ENCODE measurements at places on chromosomes 5 and 9. TPM values are rescaled to one million over a fixed set of nuclear protein-coding genes. Genes with fewer than 3 reads are reported as not detected.

DNA sequence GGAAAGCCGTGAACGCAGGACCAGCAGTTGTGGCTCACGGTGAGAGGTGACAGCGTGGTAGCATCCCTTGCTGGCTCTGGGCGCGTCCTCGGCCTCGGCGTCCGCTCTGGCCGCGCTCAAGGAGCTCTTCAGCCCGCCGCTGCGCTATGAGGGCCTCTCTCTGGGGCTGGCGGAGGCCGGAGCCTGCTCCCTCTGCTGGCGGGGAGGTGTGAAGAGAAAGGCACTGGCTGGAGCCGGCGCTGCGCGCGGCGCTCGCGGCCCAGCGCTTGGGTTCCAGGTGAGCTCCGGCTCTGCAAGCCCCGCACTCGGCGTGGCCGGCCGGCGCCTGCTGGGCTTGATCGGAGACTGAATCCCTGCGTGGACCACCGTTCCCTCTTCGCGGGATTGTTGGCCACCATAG, 705.6 kb downstream of the SEMA5A start:
- no peak overlapping the region for H3K4me3 ChIP-seq
- H3K27me3 ChIP-seq, result no peaks in the 10 kb centered on the region
- peaks cover 4% of the 10 kb centered on the region for H3K4me1 ChIP-seq
- H3K36me3 ChIP-seq, result no peaks in the 10 kb centered on the region
- DNase-seq, result peak; percentile 4

DNA sequence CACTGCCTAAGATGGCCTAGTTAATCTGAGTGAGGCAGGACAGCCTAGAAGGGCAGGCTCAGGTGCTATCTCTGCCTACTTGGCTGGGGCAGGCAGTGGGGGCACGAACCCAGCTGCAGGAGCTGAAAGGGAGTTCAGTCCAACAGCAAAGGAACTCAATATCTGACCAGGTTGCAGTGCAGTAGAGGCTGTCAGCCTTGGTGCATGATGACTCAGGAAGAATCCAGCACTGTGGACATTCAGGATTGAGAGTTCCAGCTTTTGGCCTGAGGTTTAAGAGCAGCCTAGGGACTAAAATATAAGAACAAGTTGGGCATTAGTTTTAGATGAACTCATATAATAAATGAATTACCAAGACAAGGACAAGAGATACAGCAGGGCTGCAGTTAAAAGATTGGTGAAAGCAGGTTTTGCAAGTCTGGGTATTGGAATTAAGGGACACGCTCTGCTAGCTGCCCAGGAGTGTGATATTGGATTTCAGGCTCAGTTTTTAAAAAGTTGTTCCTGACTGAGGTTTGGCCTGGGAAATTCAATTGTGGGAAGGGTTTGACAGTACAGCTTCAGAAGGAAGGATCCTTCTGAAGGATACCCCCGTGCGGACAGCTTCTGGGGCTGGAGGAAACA, 64.7 kb upstream of the ATG10 start:
- DNase-seq, result peak; percentile 28
- no peak overlapping the region for H3K4me3 ChIP-seq
- H3K27ac ChIP-seq, result no peak overlapping the region

- no peaks in the 10 kb centered on the region for H3K36me3 ChIP-seq
- H3K27ac ChIP-seq, result no peak overlapping the region
- DNase-seq, result no peak
- no peaks in the 10 kb centered on the region for H3K27me3 ChIP-seq
Measured at GRCh38 chr5:74587300-74587699, 53.2 kb downstream of the ENC1 start.

DNA sequence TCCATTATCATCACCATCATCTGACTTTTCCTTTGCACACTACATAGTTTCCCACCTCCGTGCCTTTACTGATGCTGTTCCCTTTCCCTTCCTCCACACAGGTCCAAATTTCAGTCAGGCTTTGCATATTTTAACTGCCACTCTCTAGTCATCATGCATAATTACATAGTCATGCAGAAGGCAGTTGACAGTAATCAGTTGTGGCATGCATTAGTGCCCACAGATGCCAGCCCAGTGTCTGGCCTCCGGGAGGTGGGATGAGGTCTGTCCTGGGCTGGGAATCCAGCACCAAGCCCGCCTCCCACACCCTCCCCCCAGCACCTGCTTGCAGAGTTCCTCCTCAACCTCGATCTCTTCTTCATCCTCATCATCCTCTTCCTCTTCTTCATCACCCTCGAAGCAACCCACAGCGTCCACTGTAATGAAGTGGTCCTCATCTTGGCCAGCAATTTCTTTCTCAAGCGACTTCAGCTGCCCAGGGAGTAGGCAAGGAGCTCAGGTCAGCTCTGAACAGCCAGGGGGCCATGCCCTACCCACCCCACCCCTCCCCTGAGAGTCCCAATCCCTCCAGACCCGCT, 8.8 kb downstream of the BBLN start:
- no peak overlapping the region for H3K27ac ChIP-seq
- peaks cover 77% of the 10 kb centered on the region for H3K36me3 ChIP-seq
- H3K4me1 ChIP-seq, result peaks cover 16% of the 10 kb centered on the region
- H3K4me3 ChIP-seq, result no peak overlapping the region

GRCh38 chr5:169256191-169256590, 44.7 kb downstream of the SLIT3 start:
- H3K27me3 ChIP-seq, result no peaks in the 10 kb centered on the region
- no peak overlapping the region for H3K27ac ChIP-seq
- no peaks in the 10 kb centered on the region for H3K4me1 ChIP-seq
- no peak for DNase-seq
- no peak overlapping the region for H3K4me3 ChIP-seq

DNA sequence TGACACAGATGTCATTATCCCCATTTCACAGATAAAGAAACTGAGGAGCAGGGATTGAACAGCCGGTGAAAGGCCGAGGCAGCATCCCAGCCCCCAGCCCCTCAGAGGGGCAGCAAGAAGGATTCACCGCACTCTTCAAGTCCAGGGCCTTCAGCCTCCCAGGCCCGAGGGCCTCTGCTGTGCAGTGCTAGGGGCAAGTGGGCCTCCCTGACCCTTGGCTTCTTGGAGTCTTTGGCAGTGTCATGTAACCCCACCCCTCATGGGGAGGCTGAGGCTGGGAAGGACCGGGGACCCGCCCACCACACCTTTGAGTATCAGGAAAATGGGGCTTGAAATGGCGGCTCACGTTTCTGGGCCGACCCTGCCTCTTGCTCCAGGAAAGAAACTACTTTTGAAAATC, 28.7 kb upstream of the RXRA start:
- no peaks in the 10 kb centered on the region for H3K4me1 ChIP-seq
- DNase-seq, result no peak
- H3K27me3 ChIP-seq, result peaks cover 36% of the 10 kb centered on the region

DNA sequence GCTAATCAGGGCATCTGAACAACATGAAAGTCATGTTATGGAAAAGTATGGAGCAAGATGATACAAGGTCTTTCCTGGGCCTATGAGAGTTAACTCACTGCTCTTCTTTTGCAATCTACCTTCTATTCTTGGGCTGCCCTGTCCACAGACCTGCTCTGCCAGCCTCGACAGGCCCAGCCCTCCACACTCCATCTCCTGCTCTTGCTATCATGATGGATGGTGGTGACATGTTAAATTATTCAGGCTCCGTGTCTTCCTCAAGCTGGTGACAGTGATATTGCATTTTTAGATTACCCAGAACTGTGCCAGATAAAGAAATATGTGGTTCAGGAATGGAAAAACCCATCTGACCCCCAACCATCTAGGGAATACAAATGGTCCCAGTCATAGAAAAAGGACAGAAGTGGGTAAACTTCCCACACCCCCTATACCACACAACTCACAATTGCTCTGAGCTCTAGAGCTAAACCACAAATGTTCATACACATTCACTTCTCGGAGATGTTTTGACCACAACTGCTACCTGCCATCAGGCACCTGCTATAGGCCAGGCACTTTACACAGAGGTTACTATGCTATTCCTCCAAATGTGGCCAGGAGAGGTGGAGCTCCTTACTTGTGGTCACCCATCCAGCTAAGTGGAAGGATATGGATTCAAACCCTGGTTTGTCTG, 311.3 kb downstream of the ASTN2 start:
- no peaks in the 10 kb centered on the region for H3K36me3 ChIP-seq
- no peak overlapping the region for H3K4me3 ChIP-seq
- H3K4me1 ChIP-seq, result no peaks in the 10 kb centered on the region
- no peak overlapping the region for H3K27ac ChIP-seq
- H3K27me3 ChIP-seq, result no peaks in the 10 kb centered on the region

DNA sequence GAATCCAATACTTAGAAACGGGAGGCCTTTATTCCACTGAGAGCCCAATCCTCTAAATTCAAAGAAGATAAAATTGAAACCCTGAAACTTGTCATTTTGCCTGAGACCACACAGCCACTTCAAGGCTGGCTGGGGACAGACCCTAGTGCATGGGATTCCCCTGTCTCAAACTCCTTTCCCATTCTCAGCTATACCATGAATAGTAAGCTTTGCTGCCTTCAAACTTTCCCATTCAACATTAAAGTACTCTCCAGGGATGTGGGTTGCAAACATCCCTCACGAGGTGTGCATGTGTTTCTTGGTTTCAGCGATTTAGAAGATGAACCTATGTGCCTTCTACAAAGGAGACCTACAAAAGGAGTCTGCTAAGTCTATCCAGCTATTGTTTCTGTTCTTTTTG, 64.6 kb downstream of the GABRB2 start:
- no peak overlapping the region for H3K4me3 ChIP-seq
- H3K27me3 ChIP-seq, result no peaks in the 10 kb centered on the region
- DNase-seq, result no peak
- H3K36me3 ChIP-seq, result no peaks in the 10 kb centered on the region

DNA sequence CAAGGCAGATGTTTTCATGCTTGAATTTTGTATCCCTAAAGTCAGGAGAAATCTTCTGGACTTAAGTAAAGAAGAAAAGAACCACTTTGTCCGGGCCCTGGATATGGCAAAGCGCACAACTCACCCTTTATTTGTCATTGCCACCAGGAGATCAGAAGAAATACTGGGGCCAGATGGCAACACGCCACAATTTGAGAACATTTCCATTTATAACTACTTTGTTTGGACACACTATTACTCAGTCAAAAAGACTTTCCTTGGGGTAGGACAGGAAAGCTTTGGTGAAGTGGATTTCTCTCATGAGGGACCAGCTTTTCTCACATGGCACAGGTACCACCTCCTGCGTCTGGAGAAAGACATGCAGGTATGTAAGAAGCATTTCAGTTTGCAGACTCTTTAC, 2.3 kb downstream of the TYRP1 start:
- H3K27me3 ChIP-seq, result no peaks in the 10 kb centered on the region
- no peaks in the 10 kb centered on the region for H3K36me3 ChIP-seq
- H3K27ac ChIP-seq, result no peak overlapping the region
- DNase-seq, result no peak

DNA sequence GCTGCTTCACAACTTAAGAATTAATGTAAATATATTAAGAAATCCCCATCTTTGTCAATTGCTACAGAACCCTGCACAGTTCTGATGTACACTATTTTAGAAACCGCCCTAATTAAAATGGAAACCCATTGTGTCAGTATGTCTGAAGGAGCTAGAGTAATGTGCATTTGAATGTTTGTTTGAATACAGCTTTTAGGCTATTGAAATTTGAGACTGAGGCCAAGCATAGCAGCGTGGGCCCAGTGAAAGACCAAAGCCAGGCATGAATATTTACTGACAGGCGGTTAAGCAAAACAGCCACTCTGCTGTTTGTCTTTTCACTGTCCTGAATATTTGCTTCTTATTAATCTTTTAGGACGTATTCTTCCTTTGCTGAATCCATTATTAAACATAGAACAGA, 252.3 kb downstream of the IZUMO3 start:
- no peak for DNase-seq
- H3K4me1 ChIP-seq, result no peaks in the 10 kb centered on the region
- H3K27me3 ChIP-seq, result no peaks in the 10 kb centered on the region
- H3K27ac ChIP-seq, result no peak overlapping the region

DNA sequence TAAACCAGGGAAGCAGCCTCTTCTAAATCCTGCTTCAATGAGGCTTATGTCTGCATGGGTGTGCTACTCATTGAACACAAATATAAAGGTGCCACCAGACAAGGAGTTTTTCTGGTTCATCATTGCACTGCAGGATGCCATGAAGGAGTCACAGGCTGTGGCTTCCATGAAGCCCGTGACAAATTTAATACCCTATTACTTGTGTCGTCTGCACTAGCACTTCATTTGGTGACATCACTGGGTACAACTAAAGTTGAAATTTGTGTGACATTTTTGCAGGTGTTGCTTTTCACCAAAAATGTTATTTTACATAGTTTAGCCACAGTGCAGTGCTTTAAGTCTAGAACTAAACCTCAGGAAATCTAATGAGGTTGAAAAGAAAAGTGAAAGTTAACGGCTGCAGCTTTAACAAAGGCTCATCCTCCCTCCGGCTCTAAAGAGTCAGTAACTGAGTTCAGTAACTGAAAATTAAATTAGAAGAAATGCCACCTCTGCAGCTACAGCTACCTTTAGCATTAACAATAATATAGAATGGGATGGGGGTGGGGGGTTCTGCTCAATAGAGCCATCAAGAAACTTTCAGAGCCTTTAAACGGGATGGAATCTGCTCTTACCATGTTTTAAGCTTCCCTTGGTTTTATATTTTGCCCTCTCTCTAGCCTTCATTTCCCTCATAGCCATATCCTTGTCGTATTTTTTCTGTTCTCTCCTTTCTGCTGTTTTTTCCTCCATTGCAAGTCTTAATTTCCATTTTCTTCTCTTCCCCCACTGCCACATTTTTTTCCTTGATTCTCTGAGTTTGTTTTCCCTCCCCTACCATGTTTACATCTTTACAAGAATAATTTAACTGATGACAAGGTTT, 233.8 kb upstream of the TMEM161B start:
- no peaks in the 10 kb centered on the region for H3K27me3 ChIP-seq
- no peaks in the 10 kb centered on the region for H3K36me3 ChIP-seq
- no peak overlapping the region for H3K4me3 ChIP-seq
- H3K27ac ChIP-seq, result no peak overlapping the region
- DNase-seq, result no peak

Gene GCNT4
- 0.02 TPM for total RNA-seq

Gene IL13
- total RNA-seq, result not detected

Gene CPLANE1
- 0.27 TPM for total RNA-seq

Gene TPM2
- total RNA-seq, result 6.9 TPM
